ENCODE measurements at places on chromosomes 5 and 9.
A peak's percentile ranks its signal among the peaks of the same experiment; 100 is the strongest.

GRCh38 chr5:59544573-59544972 lies 349.0 kb downstream of the PDE4D start:
- no peak for DNase-seq

GRCh38 chr9:121206516-121207370 lies 5.1 kb upstream of the RAB14 start:
- DNase-seq, result no peak

- no peak for DNase-seq
Measured at GRCh38 chr5:142913728-142914338, 143.7 kb downstream of the ARHGAP26 start.

DNA sequence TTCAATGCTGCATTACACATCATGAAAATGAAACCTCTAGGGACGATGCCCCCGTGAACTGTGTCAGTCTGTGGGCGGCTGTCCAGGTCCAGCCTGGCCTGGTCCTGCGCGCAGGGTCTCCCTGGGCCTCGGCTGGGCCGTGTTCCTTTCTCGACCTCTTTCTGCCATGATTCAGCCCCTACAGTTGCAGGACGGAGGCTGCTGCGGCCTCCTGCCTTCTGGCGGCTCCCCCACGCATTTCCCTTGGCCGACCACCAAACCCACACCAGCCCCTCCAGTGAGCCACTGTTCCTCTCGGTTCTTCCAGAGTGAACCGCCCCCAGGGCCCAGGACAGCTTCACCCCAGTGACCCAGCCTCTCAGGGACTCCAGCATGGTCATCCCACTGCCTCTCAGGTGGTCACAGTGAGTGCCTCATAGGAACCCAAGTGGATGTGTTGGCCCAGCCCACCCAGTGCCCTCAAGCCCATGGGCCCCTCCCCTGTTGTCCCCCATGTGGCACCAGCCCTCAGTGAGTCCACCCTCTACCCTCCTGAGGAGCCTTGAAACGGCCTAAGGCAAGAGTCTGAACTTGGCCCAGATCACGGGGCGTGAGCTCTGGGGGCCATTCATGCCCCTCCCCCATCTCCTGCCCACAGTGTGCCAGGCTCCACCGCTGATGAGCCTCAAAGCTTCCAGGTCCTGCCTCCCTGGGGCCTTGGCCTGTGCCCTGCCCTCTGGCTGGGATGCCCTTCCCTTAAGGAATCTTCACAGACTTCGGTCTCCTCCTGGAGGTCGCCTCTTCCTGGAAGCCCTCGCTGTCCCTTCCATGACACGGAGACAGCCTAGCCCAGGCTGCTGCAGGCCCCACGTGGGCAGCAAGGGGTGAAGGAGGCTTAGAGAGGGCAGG lies 10.0 kb upstream of the CLIC3 start:
- no peak for DNase-seq

DNA sequence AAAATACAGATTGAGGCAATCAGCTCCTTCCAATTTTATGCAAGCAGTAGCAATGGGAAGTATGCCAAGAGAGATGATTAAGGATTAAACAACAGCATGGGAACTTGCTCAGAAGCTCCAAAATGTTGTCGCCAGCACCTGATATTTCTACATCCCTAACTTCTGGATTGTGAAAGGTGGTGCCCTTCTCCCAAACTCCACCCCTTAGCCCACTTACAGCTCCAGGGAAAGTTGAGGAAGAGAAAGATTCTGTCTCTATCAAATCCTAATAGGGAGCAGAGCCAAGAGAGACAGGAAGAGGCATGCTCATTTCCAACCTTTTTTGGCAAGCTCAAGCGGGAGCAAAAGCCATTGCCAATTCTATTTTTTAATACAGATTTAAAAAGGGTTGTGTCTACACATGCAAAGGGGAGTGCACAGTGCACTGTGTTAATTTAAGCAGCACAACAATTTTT lies 92.4 kb upstream of the NR3C1 start:
- no peak for DNase-seq

DNA sequence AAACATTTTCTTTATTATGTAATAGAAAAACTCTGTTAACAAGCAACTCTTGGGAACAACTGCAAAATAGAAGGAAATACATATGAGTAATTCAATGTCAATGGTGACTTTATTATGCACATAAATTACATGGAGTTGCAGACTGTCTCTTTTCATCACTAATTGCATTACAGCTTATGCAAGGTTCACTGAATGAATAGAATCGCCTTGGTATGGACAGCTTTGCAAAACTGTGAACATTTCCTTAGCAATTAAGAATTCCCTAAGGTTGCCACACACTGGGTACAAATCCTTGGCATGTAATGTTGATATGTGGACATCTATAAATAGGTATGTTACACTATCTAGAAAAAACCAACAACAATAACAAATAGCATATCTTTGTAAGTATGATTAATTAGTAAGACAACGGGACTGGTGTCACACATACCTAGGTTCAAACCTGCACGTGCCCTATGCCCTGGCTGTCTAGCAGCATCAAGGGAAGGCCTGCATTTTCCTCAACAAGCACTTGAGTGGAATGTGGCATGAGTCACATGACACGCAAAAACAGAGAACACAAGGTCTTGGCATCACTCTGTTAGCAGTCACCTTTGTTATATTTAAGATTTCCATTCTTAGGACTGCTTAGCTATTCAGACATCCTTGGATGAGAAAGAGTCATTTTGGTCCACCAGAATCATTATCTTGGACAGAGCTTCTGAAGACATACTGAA lies 263.9 kb downstream of the CTNND2 start:
- no peak for DNase-seq

GRCh38 chr5:18772475-18772874 lies 1138.2 kb downstream of the TAF11L14 start:
- no peak for DNase-seq

- DNase-seq, result no peak
Measured at GRCh38 chr5:73786043-73786831, 160.2 kb downstream of the ARHGEF28 start.

DNA sequence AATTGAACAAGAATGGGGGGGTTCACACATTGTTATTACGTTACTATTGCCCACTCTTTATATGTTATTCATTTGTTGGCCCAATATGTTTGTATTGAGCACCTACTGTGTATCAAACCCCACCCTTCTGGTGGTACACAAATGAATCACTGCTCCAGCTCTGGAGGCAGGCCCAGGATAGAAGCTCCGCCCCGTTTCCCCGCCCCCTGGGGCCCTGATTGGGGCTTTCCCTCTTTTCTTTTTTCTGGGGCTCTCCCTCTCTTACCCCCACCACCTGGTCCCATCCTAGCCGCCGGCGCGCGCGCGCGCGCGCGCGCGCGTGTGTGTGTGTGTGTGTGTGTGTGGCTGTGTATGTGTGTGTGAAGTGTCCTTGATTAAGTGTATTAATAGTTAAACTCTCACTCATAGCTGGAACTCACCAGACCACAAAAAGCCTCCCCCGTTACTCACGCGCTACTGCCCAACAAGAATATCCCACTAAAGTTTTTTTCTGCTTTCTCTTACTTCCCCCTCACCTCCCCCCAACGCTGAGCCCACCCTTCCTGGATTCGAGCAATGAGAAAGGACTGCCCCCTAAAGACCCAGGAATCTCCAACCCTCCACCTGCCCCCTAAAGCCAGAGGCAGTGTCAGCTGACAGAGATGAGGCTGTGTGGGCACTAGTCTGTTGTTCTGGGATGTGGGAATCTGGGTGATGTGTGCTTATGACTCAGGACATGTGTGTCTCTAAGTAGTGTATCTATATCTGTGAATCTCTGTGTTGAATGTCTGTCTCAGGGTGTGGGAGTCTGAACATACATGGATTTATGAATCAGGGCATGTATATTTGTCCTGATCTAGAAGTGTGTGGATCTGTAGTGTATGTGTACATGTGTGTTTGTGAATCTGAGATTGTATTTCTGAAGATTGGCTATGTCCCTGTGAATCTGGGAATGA lies 4.0 kb downstream of the CXXC5 start:
- DNase-seq, result peak; percentile 90

- DNase-seq, result peak; percentile 65
Measured at GRCh38 chr9:98118640-98119601, at the start of gene TRIM14. Gene TRIM14, minus strand, starts transcription at chr9:98119222. Its CDS starts 34 bp downstream, at chr9:98119188.

GRCh38 chr5:170095646-170096045 lies 10.1 kb upstream of the FOXI1 start:
- DNase-seq, result no peak

GRCh38 chr5:107289030-107289714 lies 381.6 kb downstream of the EFNA5 start:
- DNase-seq, result peak; percentile 9

- no peak for DNase-seq
Measured at GRCh38 chr9:35842020-35842745, 13.2 kb downstream of the TMEM8B start.

DNA sequence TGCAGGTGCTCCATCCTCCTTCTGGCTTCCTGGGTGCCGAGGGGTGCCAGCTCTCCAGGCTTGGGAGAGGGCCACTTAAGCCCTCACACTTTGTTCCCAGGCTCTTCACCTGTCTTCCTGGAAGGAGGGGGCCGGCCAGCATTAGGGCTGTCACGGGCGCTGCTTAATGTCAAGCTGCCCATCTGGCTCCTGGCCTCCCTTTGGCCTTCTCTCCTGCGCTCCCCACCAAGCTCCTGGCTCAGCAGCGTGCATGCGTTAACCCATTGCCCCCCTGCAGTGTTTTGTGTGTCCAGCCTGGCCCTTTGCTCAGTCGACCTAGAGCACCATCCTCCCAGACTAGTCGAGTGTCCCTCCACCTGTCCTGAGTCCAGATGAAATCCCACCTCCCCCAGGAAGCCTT lies 21.3 kb downstream of the NTNG2 start:
- DNase-seq, result no peak

DNA sequence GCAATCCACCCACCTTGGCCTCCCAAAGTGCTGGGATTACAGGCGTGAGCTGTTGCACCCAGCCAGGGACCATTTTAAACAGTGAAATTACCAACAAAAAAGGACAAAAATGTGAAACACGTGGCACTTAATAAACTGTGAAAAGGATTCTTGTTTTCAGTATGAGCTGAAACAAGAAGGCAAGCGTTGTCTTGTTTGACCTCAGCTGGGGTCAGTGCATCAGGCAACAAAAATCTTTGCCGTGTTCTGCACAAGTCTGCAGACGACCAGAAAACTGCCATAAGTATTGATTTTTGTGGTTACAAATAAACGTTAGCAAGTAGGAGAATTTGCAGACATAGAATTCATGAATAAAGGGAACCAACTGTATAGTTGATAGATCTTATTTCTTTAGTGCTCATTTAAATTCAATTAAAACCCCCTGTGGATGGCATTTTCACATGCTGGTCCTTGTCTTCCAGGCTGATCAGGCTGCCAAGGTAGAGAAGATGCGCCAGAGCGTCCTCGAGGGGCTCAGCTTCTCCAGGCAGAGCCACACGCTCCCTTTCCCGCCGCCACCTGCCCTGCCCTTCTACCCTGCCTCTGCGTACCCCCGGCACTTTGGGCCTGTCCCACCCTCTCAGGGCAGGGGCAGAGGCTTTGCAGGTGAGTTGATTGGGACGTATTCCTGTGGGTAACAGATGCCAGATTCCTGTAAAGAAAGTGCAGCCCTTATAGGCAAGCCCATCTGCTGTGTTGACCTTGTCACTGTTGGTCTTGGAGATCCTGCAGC lies 18.8 kb upstream of the PHF2 start:
- no peak for DNase-seq

DNA sequence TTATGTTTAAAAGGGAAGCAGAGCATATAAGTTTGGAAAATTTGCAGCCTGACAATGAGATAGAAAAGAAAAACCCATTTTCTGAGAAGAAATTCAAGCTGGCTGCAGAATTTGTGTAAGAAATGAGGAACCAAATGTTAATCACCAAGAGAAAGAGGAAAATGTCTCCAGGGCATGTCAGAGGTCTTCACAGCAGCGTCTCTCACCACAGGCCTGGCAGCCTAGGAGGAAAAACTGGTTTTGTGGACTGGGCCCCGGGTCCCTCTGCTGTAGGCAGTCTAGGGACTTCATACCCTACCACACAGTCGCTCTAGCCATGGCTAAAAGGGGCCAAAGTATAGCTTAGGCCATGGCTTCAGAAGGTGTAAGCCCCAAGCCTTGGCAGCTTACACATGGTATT lies 32.1 kb upstream of the HSD17B4 start:
- no peak for DNase-seq

DNA sequence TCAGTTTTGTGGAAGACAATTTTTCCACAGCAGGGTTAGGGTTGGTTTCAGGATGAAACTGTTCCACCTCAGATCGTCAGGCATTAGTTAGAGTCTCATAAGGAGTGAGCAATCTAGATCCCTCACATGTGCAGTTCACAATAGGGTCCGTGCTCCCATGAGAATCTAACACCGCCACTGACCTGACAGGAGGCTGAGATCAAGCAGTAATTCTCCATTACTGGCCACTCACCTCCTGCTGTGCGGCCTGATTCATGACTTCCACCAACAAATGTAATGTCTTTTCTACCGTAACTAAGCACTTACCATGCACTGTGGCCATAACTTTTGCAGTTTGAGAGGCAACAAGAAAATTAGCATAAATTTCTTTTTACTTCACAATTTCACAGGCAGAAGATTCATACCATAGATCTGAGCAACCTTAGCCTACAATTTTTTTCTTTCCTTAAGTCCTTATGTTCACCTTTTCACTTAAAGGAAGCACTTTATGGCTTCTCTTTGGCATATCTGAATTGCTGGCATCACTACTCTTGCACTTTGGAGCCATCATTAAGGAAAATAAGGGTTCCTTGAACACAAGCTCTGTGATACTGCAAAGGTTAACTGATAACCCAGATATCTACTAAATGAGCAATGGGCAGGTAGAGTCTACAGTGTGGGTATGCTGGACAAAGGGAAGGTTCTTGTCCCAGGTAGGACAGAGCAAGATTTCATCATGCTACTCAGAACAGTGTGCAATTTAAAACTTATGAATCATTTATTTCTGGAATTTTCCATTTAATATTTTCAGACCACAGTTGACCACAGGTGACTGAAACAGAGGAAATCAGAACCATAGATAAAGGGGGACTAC lies 83.0 kb upstream of the IFNK start:
- DNase-seq, result no peak

- DNase-seq, result no peak
Measured at GRCh38 chr9:88750832-88751360, 215.9 kb downstream of the NXNL2 start.

GRCh38 chr5:17761326-17761725 lies 127.1 kb downstream of the TAF11L14 start:
- DNase-seq, result no peak
